ENCODE measurements at places on chromosomes 12 and 14.

- peak; percentile 60 for DNase-seq
Observed at GRCh38 chr12:7142056-7142644, 12.0 kb downstream of the CLSTN3 start.

GRCh38 chr14:99786511-99786989 lies 6.7 kb upstream of the EML1 start:
- no peak for DNase-seq

DNA sequence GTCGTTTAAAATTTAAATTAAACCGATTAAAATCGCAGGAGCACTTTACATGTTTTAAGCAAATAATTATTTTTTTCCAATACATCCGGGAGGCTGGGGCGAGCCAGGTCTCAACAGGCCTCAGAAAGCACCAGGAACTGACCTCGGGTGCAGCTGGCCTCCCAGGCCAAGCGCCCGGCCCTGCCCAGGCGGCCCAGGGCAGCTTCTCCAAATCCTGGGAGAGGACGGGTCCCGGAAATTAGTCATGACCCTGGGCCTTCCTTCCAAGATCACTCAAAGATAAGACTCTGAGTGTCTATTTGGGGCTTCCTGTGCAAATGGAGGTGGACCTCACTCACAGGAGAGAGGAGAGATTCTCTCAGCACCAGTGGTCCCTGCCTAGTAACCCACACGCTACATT lies 177.1 kb downstream of the BCL11B start:
- DNase-seq: no peak

DNA sequence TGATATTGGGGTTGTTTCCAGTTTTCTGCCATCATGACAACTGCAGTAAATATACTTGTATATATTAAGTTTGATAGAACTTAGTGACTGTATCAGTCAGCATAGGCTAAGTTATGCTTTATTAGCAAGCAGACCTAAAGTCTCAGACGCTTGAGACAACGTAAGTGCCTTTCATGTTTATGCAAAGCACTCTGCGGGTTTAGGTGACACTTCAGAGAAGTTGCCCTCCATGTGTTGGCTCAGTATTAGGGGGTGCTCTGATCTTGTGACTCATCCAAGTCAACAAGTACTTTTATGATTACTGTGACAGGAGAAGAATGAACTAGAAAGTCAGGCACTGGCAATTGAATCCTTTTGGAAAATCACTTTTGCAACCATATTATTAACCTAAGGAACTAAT lies 13.3 kb upstream of the OTOGL start:
- DNase-seq: no peak

DNA sequence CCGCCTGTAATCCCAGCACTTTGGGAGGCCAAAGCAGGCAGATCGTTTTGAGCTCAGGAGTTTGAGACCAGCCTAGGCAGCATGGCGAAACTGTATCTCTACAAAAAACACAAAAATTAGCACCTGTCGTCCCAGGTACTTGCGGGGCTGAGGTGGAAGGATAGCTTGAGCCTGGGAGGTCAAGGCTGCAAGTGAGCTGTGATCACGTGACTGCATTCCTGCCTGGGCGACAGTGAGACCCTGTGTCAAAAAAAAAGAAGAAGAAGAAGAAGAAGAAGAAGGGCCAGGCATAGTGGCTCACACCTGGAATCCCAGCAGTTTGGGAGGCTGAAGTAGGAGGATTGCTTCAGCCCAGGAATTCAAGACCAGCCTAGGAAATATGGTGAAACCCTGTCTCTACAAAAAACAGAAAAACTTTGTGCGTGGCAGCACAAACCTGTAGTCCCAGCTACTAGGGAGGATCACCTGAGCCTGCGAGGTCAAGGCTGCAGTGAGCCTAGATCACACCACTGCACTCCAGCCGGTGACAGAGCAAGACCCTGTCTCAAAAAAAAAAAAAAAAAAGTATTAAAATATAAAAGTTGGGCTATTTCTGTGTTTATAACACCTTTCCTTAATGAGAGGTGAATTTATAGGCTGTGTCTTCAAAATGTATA lies 15.5 kb downstream of the RXYLT1 start:
- DNase-seq: no peak

GRCh38 chr12:54044425-54045103 lies 9.1 kb upstream of the HOXC4 start:
- no peak for DNase-seq

- peak; percentile 22 for DNase-seq
Observed at GRCh38 chr12:71840231-71840847, 780 bp downstream of the TBC1D15 start.

DNA sequence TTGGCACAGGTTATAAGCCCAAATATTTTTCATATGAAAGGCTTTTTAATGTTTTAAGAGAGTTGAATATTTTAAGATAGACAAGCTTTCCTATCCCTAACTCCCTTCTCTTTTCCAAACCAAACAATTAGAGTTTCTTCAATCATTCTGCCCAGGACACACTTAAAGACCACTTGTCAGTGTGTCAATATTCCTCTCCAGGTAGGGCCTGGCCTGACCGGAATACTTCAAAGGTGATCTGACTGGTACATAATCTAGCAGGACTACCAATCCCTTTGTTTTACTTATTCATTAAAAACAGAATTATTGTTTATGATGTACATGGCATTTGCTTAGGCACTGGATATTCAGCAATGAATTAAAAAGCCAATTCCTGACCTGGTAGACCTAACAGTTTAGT lies 24.2 kb upstream of the SNRPF start:
- no peak for DNase-seq

- peak; percentile 54 for DNase-seq
Observed at GRCh38 chr14:61525293-61526011, 169.9 kb upstream of the HIF1A start.

DNA sequence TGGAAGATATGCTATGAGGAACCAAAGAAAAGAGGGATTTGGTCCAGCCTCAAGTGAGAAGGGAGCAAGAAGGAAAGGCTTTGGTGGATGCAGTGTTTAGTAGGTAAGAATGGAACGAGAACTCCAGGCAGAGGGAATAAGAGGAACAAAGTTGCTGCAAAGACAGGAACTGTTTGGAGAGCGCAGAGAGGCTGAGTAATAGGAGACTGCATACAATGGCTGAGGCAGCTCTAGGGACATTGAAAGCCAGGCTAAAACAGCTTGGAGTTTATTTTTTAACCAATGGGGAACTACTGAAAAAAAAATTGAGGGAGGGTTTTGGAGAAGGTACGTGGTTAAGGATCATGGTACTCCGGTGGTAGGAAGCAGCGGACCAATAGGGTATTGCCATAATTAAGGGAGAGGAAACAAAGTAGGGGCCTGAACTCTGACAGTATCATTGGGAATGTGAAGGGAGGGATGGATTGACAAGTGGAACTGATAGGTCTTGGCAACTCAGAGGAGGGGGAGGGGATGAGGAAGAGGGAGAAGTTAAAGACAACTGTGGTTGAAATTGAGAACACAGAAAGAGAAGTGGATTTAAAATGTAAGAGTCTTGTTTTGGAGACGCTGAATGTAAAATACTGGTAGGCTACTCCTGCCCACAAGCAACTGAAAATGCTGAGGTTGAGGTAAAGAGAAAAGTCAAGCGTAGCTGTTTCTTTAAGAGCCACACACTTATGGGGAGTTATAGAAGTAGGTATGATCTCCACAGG lies 4.8 kb downstream of the ASCL4 start:
- no peak for DNase-seq

DNA sequence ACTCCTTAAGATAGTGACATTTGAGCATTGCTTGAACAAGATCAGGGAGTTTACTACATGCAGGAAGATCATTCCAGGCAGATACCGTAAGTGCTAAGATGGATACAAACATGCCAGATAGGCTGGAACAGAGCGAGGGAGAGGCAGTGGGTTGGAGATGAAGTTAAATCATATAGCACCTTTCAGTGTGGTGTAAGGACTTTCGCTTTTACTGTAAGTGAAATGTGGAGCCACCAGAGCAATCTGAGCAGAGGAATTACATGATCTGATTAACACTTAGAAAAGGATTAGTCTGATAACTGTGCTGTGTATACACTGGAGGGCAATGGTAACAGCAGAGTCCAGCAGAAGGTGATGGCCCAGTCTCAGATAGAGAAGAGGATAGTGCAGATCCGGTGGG lies 163.0 kb upstream of the SSTR1 start:
- no peak for DNase-seq

All from CD4-positive, alpha-beta T cell treated with Interleukin-12 subunit alpha and Interleukin-12 subunit beta, for 1 hour (primary cell).